ENCODE measurements at places on chromosomes 4 and X.

- no peak for DNase-seq
Measured at GRCh38 chr4:129545599-129546278, 449.8 kb downstream of the C4orf33 start.

DNA sequence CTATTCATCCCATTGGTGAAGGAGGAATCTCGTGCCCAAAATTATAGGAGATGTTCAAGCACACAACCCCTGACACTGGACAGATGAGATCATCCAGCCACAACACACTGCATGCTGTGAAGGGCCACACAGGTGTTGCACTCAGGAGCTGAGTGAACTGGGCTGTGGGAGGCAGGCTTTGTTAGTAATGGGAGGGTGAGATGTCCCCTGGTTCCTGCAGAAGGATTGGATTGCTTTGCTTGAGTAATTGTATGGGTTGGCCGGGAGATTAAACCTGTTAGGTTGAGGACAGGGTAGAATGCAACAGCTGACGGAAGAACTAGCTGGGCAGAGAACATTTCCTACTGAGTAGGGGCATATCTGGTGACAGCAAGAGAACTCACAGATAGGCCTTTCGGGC lies 152.2 kb downstream of the TACR3 start:
- no peak for DNase-seq

GRCh38 chr4:121277194-121278105 lies 103.4 kb downstream of the QRFPR start:
- no peak for DNase-seq

DNA sequence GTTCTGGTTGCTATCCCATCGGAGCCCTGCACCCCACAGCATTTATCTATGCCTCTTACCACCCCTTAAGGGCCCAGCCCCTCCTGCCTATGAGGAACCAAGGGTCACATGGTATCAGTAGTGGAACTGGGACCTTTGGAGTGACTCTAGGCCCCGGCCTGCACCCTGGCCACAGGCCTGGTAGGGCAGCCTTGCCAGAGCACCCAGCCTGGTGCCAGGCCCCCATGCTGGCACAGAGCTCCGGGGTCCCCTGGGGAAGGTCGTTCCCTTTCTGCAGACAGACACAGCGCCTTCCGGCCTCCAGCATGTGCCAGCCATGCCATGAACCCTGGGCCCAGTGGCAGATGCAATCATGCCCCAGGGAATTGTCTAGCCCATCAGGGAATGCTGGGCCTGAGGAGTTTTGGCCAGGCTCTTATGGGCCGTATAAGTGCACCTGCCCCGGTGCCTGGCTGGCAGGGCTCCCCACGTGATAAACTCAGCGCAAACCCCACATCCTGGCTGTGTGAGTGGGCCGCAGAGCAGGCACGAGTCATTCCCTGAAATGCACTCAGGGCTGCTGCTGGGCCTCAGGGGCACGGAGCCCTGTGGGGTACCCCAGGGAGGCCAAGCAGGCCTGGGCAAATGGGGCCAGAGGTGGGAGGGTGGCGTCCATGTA lies 19.8 kb upstream of the ADD1 start:
- DNase-seq: no peak

DNA sequence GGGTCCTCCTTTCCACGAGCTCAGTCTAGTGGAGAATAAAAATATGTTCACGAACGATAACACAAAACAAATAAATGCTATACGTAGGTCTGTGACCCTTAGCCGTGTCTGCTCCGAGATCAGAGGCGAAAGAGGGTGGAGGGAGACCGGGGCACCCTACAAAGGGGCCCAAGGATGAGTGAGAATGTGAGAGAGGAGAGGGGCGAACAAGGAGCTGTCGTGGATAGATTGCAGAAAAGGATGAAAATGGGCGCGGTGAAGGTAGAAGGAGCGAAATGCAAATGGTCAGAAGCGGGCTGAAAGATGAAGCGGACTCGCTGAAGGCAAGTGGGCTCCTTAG lies 6.2 kb upstream of the ZBTB33 start:
- DNase-seq: no peak

DNA sequence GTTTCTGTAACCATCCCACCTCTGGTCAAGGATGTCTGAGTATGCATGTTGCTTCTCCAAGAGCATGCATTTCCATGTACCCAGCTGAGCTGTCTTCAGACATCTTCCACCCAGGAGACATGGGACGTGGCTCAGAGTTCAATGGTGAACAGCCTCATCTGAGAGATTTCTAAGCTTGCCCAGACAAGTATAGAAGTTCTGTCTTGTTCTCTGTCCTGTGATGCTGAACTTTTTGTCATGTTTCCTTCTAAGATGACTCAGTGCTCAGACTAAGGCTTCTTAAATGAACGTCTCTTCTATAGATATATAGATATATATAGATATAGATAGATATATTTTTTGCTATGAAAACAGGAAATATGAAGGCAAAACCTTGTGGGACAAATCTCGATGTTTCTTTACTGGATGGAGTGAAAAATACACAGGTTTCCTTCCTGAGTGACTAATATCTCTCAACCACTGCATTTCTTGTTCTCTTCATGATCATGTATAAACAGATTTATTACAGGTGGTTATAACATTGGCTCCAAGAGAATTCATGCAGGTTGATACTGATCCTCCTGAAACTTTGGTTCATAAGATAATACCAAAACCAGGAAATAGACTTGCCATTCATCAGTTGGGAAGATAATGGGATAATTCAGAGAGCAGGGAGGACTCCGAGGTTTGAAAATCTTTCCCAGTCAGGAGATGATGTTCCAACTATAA lies 168.2 kb downstream of the ZNF518B start:
- DNase-seq: no peak

DNA sequence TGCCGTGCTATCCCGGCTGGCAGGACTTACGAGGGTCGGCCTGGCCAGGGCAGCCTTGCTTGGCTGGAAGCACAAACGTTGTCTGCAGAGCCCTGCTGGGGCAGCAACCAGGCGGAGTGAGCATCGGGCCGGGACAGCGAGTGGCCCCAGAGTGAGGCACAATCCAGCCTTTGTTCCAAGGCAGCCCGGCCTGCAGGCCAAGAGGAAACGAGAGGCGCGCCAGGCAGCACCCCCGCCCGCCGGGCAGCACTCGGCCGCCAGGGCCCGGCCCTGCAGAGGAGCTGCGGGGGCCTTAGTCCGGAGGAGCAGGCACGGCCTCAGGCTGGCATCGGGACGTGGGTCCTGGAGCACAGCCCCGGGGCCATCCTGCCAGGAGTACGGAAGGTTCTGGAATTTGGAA lies 24.1 kb downstream of the FGFRL1 start:
- DNase-seq: no peak

DNA sequence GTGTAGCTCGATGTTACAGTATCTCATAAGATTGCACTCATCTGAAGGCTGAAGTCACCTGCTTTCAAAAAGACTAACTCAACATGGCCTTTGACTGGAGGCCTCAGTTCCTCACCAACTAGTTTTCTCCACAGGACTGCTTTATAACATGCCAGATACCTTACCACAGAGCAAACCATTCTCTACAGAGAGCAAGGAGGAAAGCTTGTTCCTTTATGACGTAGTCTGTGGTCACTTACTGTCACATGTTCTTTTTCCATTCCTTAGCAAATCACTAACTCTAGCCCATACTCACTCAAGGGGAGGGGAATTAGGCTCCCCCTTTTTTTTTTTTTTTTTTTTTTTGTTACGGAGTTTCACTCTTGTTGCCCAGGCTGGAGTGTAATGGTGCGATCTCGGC lies 3.2 kb downstream of the THAP9 start:
- DNase-seq: no peak

DNA sequence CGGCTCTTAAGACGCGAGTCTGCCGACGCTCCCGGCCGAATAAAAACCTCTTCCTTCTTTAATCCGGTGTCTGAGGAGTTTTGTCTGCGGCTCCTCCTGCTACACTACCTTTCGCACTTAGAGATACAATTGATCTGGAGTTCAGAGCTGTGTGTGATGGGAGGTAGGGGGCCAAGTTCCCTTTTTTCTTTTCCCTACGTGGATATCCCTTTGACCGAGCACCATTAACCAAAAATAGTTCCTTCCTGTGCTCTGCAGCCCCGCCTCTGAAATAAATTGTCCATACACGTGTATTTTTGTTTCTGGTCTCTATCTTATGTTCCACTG lies 555 bp upstream of the PGM2 start:
- DNase-seq: no peak

GRCh38 chr4:1329408-1330371 lies 17.3 kb upstream of the UVSSA start:
- DNase-seq: no peak

DNA sequence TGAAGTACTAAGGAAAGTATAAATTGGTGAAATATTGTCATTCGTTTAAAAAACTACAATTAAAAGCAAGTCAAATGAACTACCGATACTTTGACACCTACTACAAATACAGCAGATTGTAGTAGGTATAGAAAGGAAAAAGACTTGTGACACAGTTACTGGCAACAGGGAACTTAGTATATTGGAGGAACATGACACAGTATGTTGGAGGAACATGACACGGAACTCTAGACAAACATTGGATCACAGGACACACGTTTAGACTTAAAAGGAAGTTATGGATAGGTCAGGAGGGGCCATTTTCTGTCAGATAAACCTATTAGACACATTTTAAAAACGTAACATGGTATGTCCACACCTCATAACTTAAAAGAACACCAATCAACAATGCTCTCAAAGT lies 132.5 kb downstream of the APBB2 start:
- no peak for DNase-seq

All from NCI-H1930 (cell line).